ENCODE measurements at places on chromosomes 16 and 17.

DNA sequence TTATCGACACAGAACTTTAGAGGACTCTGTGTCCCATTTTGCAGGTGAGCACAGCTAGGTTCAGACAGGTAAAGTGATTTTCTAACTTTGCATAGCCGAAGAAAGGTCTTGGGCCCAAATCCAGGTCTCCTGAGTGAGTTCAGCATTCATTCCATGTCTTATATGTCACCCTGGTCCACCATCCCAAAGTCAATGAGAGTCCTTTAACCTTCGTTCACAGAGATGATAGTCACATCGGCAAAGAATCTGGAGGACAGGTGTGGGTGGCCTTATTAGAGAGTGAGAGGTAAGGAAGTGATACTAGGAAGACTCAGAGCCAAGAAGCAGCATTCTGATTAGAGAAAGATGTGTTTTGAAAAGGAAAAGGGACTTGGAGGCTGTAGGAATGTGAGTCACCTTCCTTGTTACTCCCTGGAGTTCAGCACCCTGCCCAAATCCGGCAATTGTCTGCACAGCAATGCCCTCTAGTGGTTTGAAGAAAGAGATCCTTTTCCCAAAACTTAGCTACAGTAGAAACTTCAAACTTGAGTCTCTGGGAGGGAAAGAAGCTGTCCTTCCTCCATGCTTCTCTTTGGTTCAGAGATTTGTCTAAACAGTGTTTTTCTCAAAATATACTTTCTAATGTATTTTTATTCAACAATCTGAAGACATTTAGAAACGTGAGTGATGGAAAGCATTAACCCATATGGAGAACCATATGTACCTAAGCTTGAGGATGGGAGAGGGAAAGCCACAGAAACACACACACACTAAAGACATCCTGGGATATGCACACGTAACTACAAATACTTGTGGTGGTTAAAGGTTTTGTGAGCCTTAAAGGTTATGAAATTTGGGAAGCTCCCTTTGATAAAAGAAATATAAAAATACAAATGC lies 96.4 kb upstream of the SHISA6 start:
- peak; percentile 18 for DNase-seq

- DNase-seq = no peak
These were observed 83.5 kb upstream of the IRX5 start for GRCh38 chr16:54847207-54847606.

- DNase-seq = no peak
These were observed 38.2 kb downstream of the CLEC16A start for GRCh38 chr16:10982465-10983150.

GRCh38 chr17:58268774-58269556 lies 11.8 kb downstream of the MPO start:
- DNase-seq = no peak

DNA sequence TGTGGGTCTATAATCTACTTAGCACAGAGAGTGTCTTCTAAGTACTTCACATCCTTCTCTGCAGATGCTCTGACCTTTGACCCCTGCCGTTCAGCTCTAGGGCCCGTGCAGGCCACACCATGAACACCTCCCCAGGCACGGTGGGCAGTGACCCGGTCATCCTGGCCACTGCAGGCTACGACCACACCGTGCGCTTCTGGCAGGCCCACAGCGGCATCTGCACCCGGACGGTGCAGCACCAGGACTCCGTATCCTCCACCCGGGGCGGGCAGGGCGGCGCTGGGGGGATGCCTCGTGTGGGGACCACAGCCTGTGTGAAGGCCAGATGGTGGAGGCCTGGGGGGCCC lies 686 bp downstream of the MLST8 start:
- no peak for DNase-seq

DNA sequence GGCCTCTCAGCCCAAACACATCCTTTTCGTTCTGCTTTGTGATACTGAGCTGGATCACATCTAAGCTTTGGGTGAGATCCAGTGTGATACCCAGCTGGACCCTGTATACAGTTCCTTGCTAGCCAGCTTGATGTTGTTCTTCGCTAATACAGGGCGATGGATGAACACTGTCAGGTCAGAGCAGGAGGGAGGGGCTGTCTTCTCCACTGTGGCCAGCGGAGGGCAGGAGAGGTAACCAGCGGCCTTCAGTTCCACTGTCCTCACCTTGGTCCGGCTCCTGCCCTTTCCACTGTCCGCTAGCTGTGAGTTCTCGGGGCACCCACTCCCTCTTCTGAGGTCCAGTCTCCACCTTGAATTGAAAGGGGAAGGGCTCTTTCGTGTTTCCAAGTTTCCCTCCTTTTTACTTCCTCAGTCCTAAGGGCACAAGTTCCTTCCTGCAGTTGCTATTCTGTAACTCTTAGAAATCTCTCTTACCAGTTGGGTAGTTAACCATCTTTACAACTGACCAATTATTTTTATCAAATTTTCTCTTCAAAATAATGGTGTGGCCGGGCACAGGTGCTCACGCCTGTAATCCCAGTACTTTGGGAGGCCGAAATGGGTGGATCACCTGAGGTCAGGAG lies 3.0 kb upstream of the ZNF213 start:
- DNase-seq = peak; percentile 81

DNA sequence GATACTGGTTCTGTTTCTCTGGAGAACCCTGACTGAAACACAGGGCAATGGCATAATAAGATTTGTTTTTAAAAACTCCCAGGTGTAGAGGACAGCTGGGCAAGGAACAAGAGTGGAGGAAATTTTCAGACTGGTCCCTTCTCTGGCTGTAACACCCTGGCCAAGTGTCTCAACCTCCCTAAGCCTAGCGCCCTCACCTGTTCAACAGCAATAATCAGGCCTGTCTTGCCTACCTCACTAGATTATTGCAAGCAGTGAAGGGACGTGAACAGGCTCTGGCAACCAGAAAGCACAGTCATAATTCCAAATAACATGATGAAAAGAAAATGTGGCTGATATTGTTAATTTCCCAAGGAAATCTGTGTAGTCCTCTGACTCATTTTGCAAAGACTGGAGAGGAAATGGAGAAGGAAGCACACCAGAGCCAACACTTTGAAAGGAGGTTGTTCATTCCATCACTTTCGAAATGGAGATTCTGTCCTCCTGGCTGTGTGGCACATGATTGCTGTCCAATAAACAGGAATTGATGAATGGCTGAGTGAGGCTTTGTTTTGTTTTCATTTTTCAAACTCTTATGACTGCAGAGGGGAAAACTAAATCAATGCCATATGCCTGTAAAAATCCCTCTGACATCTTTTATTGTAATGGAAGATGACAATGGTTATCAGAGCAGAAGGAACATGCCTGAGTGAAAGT lies 87.5 kb upstream of the HLF start:
- DNase-seq = peak; percentile 16

DNA sequence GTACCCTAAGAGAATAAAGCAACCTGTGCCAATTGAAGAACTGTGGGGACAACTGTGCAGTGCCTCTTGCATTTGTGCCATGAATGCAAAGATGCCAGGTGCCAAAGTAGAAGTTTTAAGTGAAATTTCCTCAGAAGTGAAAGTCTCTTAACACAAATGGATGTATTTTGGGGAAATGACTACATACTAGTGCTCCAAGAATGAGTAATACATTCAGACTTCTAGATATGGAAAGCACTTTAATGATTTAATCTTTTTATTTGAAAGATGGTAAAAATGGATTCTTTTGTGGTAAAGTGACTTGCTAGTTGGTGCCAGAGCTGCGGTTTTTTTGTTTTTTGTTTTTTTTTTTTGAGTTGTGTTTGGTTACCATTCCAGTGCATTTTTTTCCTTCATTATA lies 15.0 kb downstream of the UTP18 start:
- DNase-seq = no peak

GRCh38 chr17:40373324-40373723 lies 8.8 kb upstream of the GJD3 start:
- DNase-seq = no peak

DNA sequence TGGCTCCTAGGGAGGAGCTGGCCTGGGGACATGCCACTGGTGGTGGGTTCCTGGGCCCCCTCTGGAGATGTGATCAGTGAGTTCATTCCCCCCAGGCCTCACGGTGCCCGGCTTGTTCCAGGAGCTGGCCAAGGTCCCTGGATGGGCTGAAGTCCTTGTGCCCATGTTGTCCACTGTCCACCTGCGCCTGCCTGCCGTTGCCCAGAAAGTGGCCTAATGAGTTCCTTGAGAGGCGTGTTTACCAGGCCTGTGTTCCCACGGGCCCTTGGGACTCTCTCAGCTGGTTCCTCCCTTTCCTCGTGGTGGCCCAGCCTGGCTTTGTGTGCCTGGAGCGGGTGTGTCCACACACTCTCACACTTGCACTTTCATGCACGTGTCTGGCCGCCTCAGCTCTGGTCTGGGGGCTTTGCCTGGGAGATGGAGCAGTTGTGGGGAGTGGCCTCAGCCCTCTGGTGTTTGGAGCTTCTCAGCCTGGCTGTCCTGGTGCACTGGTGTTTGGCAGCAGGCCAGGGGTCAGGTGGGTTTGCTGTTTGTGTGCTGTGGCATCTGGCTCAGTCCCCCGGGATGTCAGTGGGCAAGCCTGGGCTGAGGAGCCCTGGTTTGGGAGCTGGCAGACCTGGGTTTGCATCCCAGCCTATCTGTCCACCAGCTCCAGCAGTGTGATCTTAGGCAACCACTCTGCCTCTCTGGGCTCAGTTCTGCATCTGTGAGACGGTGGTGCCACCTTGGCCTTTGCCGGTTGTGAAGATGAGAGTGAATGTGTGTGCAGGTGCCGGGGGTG lies 18.0 kb downstream of the ADCY7 start:
- no peak for DNase-seq

GRCh38 chr17:61536422-61536955 lies 54.5 kb downstream of the NACA2 start:
- no peak for DNase-seq

DNA sequence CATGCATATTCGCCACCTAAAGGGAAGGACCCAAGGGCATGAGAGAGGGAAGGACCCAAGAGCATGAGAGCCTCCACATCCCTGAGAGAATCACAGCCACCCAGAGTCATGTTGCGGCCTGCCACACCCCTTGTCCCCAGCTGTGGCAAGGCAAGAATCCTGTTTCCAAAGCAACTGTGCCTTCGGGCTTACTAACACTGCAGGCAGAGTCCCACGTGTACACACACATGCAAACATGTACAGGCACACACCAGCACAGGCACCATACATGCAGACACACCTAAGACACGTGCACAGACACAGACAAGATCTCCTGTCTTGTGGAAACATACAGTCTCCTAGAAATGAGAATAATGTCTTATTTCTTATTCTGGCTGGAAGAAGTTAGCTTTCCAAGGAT lies 92.4 kb upstream of the CDYL2 start:
- no peak for DNase-seq

DNA sequence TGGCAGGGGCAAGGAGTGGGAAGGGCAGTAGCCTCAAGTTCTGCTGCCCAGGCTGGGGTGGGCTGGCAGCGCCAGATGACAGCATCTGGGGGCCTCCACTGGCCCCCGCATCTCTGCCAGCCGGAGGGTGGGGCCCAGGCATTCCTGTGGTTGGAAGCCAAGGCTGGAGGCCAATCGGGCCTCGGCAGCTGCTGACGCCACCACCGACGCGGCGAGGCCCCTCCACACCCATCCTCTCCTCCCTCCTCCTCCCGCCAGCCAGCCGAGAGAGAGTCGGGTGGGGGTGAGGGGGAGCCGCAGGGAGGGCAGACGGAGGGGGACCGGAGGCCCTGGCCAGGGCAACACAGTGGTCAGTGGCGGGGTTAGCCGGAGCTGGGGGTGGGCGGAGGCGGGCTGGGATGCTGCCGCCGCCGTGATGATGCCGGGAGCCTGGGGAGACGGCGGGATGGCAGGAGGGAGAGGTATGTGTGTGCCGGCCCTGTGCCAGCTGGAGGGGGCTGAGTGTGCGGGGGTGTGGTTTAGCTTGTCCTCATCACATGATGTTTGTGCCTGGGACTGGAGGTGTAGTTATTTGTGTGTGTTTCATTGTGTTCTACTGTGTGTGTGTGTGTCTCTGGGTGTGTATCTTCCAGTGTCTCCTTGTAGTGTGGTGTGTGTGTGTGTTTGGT lies 36.6 kb downstream of the ARHGAP23 start:
- no peak for DNase-seq

DNA sequence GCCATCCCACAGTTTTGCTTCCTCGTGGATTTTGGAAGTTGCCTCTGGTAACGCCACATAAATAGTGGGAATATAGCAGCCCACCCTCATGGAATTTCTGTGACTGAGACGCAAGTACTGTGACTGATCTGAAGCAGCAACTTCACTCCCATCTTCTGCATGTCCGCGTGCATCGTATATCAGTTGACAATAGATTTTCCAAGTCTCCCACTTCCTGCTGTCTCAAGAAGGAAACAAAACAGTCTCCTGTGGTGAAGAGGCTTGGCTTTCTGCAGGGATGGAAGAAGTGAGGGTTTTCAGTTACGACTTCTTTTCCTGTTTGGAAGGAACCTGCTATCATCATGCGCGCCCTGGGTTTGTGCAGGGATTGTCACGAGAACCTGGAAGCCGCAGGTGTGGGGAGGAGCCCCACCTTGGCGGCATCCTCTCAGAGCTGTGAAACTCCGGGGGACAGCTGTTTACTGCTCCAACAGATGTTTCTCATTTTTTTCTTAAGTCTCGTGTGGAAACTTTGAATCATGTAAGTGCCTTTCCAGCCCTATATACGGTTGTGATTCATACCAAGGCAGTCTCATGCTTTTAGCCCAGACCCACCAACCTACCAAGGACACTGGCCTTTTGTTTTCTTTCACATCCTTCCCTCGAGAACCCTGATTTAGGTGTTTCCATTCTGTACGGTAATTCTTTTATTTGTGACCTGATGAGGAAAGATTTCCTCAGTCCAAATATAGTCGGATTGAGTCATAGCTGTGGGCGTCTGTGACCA lies 57.5 kb downstream of the WIPI1 start:
- DNase-seq = no peak

DNA sequence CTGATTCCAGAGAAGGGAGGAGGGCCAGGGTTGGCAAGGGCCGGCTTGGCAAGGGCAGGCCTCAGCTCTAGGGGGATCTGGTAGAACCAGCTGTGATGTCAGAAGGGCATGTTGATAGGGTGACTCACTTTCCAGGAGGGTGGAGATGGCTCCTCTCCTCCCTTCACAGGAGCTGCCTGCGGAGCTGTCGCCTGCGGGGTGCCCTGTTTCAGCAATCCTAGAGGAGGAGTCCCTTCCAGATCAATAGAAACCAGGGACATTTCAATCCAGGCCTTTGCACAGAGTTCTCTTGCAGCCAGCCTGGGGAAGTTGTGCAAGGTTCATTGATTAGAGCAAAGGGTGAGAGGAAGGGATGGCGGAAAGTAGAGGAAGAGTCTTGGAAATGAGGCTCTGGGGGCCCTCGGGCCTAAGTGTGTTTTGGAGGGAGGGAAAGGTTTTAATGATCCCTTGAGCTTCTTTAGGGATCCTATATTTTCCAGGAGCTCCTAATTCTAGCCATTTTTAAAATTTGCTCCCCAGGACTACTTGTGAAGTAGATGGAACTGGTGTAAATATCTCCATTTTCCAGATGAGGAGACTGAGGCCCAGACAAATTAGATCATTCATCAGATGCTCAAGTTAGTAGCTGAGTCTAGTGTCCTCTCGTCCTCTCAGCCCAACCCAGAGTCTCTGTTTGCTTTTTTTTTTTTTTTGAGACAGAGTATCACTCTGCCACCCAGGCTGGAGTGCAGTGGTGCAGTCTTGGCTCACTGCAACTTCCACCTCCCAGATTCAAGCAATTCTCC lies 24.8 kb upstream of the CSNK2A2 start:
- DNase-seq = no peak
